ENCODE measurements at places on chromosomes 6 and 20. TPM values are rescaled to one million over a fixed set of nuclear protein-coding genes. Genes with fewer than 3 reads are reported as not detected.
A peak's percentile ranks its signal among the peaks of the same experiment; 100 is the strongest.

DNA sequence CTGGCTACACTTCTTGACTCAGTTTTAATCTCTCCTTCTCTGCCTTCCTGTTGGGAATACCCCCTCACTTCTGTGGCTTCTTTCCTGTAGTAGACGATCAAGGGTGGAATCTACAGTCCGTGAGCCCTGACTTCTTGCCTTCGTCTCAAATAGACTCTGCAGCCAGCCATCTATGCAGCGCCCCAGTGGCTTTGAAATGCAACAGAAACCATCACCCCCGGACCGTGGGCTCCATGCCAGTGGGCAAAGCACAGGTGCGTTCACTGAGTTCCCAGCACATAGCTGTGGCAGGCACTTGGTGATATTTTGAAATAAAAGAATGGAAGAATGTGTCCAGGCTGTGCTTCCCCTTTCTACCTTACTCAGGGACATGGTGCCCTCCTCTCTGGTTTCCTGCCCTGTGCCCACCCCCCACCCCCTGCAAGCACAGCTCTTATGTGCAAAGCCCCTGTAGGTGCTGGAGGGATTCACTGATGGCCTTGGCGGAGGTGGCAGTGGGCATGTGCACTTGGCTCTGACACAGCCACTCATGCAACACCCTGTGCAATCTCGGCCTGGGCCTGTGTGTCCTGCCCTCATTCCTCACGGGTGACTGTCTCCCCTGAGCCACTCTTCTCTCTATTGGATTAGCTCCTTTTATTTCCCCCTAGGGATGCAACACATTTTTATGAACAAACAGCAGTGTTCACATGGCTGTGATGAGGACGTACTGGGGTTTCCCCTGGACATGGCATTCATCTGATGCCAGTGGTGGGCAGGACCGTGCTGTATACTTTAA, 5.5 kb upstream of the CDSN start:
- H3K4me1 ChIP-seq, result peaks cover 5% of the 10 kb centered on the region
- no peak for DNase-seq
- H3K4me3 ChIP-seq, result no peak overlapping the region
- H3K27ac ChIP-seq, result no peak overlapping the region

The SDC4 gene
- not detected for total RNA-seq

The PDE7B gene
- total RNA-seq, result 1.8 TPM

DNA sequence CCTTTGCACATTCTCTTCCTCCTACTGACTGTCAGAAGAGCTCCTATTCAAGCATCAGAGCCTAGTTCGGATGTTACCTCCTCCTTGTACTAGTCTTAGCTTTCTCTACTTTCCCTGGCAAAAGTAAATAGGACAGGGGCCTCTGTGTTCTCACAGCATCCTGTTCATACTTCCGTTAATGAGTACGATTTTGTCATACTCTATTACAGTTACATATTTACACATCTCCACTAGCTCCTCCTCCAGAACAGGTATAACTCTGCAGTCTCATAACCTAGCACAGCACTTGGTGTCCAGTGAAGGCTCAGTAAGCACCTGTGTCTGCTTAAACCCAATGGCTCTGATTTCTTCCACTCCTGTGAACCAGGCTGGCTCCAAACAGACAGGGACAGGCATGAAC, 7.0 kb downstream of the ELMO2 start:
- H3K36me3 ChIP-seq, result peaks cover 45% of the 10 kb centered on the region
- H3K4me1 ChIP-seq, result peaks cover 53% of the 10 kb centered on the region
- no peak overlapping the region for H3K27ac ChIP-seq
- no peaks in the 10 kb centered on the region for H3K27me3 ChIP-seq
- no peak for DNase-seq

The GPLD1 gene
- 7.3 TPM for total RNA-seq

The SH3BGRL2 gene
- total RNA-seq, result not detected

The PPIL1 gene
- 27.0 TPM for total RNA-seq

The MUC22 gene
- total RNA-seq, result not detected

The ELOVL4 gene
- not detected for total RNA-seq

The LPIN3 gene
- total RNA-seq, result 0.60 TPM

- H3K27ac ChIP-seq, result no peak overlapping the region
- DNase-seq, result no peak
- H3K4me1 ChIP-seq, result no peaks in the 10 kb centered on the region
- H3K36me3 ChIP-seq, result no peaks in the 10 kb centered on the region
- H3K27me3 ChIP-seq, result peaks cover 2% of the 10 kb centered on the region
- H3K4me3 ChIP-seq, result no peak overlapping the region
Observed at GRCh38 chr6:111973927-111974639, 79.8 kb upstream of the CCN6 start.

The RIPOR2 gene
- total RNA-seq, result 260 TPM

The BMP6 gene
- 0.75 TPM for total RNA-seq

GRCh38 chr6:147614501-147614900, 106.0 kb downstream of the SAMD5 start:
- no peak for DNase-seq
- no peak overlapping the region for H3K4me3 ChIP-seq
- no peaks in the 10 kb centered on the region for H3K36me3 ChIP-seq

DNA sequence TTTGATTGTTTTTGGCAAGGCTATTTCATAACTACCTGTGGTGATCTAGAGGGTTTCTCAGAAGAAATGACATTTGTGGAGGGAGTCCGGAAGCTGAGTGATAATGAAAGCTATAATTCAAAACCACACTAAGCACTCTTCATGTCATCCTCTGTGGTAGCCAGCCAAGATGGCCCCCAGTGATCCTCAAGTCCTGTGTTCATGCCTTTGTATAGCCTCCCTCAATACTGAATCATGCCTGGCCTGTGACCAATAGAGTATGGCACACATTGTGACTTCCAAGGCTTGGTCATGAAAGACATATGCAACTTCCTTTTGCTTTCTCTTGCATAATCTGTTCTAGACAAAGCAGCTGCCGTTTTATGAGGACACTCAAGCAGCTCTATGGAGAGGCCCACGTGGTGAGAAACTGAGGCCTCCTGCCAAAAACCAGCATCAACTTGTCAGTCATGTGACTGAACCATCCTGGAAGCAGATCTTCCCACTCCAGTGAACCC, 12.8 kb upstream of the DNAAF9 start:
- peaks cover 4% of the 10 kb centered on the region for H3K4me1 ChIP-seq
- H3K27me3 ChIP-seq, result peaks cover 15% of the 10 kb centered on the region
- no peak overlapping the region for H3K4me3 ChIP-seq
- no peak overlapping the region for H3K27ac ChIP-seq
- DNase-seq, result no peak

- DNase-seq, result peak; percentile 50
- H3K36me3 ChIP-seq, result no peaks in the 10 kb centered on the region
- peak overlapping the region; percentile 26 for H3K27ac ChIP-seq
Observed at GRCh38 chr6:43702534-43703440, 15.2 kb upstream of the MRPS18A start.

The FOXF2 gene
- not detected for total RNA-seq
